Tibial nerve (tissue), 4 donors: ENCODE measurements at places on chromosomes 2 and 18. TPM values are rescaled to one million over a fixed set of nuclear protein-coding genes. Genes with fewer than 3 reads are reported as not detected.
A peak's percentile ranks its signal among the peaks of the same experiment; 100 is the strongest.

GRCh38 chr2:216653093-216653799 lies 20.0 kb downstream of the IGFBP2 start:
- no peak overlapping the region for H3K4me3 ChIP-seq
- no peaks in the 10 kb centered on the region for H3K36me3 ChIP-seq
- no peaks in the 10 kb centered on the region for H3K27me3 ChIP-seq

GRCh38 chr2:178891265-178891958 lies 84.2 kb upstream of the TTN start:
- DNase-seq = peak; percentile 93
- H3K27me3 ChIP-seq = no peaks in the 10 kb centered on the region
- no peaks in the 10 kb centered on the region for H3K36me3 ChIP-seq
- no peak overlapping the region for H3K4me3 ChIP-seq
- no peaks in the 10 kb centered on the region for H3K4me1 ChIP-seq
- H3K27ac ChIP-seq = no peak overlapping the region

- H3K4me1 ChIP-seq = no peaks in the 10 kb centered on the region
- no peaks in the 10 kb centered on the region for H3K36me3 ChIP-seq
- H3K4me3 ChIP-seq = no peak overlapping the region
- no peaks in the 10 kb centered on the region for H3K27me3 ChIP-seq
- no peak for DNase-seq
These were observed 69.1 kb upstream of the ID2 start for GRCh38 chr2:8612734-8613179.

DNA sequence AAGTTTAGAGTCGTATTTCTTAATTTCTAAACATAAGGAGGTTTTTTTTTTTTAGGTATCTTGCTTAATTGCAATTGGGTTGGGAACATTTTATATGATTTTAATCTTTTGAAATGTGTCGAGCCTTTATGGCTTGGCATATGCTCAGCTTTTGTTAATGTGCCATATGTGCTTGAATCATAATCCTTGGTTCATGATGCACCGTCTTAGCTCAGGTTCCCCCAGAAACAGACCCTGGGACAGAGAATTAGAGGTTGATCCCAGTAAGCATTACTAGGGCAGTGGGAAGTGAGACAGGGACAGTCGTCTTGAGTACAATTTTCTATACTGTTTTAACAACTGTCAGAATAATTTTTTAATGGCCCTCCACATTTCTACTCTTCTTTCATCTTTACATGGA lies 9.3 kb downstream of the CHCHD5 start:
- H3K4me3 ChIP-seq = no peak overlapping the region
- DNase-seq = no peak
- H3K4me1 ChIP-seq = no peaks in the 10 kb centered on the region
- no peaks in the 10 kb centered on the region for H3K36me3 ChIP-seq
- H3K27ac ChIP-seq = no peak overlapping the region

DNA sequence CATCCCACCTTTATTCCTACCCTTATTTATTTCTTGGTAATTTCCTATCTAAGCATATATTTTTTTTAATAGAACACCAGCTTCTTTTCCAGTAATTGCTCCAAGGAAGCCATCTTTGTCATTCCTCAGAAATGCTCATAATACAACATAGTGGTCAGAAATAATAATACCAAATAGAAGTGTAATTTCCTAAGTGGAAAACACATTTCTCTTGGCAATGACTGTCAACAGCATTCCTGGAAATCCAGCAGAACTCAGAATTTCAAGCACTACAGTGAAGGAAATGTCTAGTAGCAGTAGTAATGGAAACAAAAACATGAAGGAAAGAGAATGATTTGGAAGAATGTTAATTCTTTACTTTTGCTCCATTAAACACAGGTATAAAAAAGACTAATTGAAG lies 56.6 kb downstream of the GDF7 start:
- H3K27ac ChIP-seq = no peak overlapping the region
- H3K4me1 ChIP-seq = no peaks in the 10 kb centered on the region
- no peak overlapping the region for H3K4me3 ChIP-seq
- H3K27me3 ChIP-seq = no peaks in the 10 kb centered on the region
- DNase-seq = no peak

DNA sequence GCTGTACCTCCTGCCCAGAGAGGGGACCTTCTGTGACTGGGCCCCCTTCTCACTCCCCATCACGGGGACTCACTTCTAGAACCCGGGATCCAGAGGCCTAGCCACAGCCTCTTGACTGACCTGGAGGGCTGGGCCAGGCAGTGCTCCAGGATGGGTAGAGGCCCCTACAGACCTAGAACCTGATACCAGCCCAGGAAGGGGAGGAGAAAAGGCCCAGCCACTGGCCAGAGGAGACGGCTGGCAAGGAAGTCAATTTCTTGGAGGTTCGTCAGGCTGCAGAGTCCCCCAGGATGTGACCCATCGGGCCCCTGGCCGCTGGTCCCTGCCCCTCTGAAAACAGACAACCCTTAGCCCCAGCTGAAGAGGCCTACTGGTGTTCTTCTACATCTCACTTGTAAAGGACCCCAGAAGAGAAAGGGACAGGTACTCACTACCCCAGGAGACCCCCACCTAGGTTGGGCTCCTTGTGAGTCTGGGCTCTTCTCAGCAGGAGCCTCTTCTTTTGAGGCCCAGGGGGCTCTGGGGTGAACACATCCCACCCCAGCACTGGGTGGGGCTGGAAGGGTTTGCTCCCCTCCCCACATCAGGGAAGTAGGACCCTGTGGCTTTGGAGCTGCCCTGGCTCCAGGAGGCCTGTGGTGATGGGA lies 86.0 kb downstream of the STPG4 start:
- no peaks in the 10 kb centered on the region for H3K27me3 ChIP-seq
- H3K4me1 ChIP-seq = peaks cover 75% of the 10 kb centered on the region
- no peak overlapping the region for H3K4me3 ChIP-seq
- H3K36me3 ChIP-seq = no peaks in the 10 kb centered on the region

GRCh38 chr18:69528435-69528834 lies 127.7 kb downstream of the DOK6 start:
- H3K36me3 ChIP-seq = no peaks in the 10 kb centered on the region
- H3K4me1 ChIP-seq = no peaks in the 10 kb centered on the region
- H3K27me3 ChIP-seq = no peaks in the 10 kb centered on the region
- no peak overlapping the region for H3K4me3 ChIP-seq

GRCh38 chr18:73954268-73954667 lies 193.4 kb downstream of the FBXO15 start:
- H3K4me1 ChIP-seq = no peaks in the 10 kb centered on the region
- H3K4me3 ChIP-seq = no peak overlapping the region
- no peaks in the 10 kb centered on the region for H3K36me3 ChIP-seq
- DNase-seq = no peak
- no peak overlapping the region for H3K27ac ChIP-seq
- H3K27me3 ChIP-seq = no peaks in the 10 kb centered on the region

DNA sequence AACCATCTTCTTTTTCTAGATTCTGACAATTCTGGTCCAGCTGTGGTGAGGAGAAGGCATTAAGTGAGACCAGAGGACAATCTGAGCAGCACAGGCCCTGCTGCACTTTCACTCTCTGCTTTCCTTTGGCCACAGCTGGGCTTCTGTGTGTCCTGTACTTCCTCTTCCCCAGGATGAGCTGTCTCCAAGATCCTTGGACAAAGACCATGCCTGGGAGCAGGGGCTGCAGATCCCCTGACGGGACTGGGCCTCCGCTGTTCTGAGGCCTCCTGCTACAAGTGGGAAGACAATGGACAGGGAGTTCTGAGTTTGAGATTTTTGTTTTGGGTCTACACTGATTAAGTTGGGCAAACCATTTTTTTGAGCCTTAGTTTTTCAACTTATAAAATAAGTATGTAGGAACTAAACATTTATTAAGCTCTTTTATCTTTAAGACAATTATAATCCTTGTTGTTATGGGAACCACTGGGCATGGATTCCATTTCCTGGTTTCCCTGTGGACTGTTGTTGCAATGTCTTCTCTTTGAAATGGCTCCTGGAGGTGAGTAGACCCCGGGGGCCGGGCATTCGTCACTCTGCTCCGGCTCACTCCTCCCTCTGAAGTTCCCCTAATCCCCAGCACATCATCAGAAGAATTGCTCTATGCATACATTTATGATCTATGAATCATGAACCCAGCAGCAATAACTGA lies 266.6 kb downstream of the ACTR3 start:
- no peak overlapping the region for H3K27ac ChIP-seq
- DNase-seq = no peak
- H3K4me3 ChIP-seq = no peak overlapping the region

DNA sequence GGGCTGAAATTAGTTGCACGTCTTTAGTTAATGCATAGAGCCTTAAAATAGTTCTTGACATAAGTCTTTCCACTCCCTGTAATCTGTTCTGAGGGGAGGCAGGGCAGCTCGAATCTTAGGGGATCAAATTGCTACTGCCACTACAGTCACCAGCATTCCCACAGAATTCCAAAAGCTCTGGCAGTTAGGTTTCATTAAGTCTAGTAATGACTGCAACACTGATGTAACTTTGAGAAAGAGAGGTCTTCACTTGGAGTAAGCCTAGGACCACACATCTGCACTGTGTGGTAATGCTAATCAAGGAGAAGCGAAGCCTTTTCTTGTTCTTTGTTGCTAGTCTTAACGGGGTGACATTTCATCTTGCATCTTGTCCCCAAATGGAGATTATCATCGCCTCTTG lies 19.3 kb upstream of the NCK2 start:
- no peaks in the 10 kb centered on the region for H3K4me1 ChIP-seq
- H3K4me3 ChIP-seq = no peak overlapping the region
- H3K27me3 ChIP-seq = no peaks in the 10 kb centered on the region
- no peak overlapping the region for H3K27ac ChIP-seq

GRCh38 chr2:174036825-174037224 lies 71.7 kb upstream of the SP3 start:
- no peaks in the 10 kb centered on the region for H3K27me3 ChIP-seq
- H3K4me3 ChIP-seq = no peak overlapping the region
- peak overlapping the region; percentile 76 for H3K27ac ChIP-seq
- no peak for DNase-seq

DNA sequence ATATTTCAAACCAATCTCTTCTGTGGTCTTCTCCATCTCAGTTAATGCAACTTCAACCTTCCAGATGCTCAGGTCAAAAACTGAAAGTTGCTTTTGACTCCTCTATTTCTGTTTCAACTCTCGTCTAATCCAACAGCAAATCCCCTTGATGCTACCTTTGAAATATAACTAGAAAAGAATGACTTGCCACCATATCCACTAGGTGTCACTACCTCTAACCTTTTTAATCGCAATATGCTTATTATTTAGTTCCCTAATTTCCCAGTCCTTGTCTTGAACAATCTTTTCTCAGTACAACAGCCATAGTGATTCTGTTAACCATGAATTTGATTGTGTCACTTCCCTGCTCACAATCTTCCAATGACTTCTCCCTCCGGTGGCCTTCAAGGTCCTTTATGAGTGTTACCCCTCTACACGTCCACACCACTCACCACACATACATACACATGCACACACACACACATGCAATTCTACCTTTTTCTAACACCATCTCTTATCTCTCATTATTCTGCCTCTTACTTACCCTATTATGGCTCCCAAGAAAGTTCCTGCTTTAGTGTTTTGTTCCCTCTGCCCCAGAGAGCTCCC lies 245.5 kb upstream of the KCNJ3 start:
- no peaks in the 10 kb centered on the region for H3K27me3 ChIP-seq
- no peak overlapping the region for H3K4me3 ChIP-seq
- no peak overlapping the region for H3K27ac ChIP-seq
- no peaks in the 10 kb centered on the region for H3K4me1 ChIP-seq
- H3K36me3 ChIP-seq = no peaks in the 10 kb centered on the region
- no peak for DNase-seq

DNA sequence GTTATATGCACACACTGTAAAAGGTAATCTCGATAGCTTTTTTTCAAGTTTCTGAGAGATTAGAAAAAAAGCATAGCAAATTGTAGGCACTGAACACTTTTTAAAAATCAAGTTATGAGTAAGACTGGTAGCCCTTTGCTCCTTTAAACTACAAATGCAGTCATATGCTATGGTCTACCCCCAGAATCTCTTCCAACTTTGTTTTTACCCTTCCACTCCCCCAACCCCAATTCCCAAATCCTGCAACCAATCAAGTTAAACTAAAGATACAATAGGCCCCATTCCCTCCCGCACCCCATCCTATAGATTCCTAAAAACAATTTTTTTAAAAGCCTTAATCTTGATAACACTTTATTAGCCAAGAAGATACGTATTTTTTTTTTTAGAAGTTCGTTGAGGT lies 752 bp upstream of the BAZ2B start:
- no peaks in the 10 kb centered on the region for H3K36me3 ChIP-seq
- H3K4me1 ChIP-seq = peaks cover 19% of the 10 kb centered on the region
- H3K4me3 ChIP-seq = peak overlapping the region; percentile 73
- DNase-seq = no peak

DNA sequence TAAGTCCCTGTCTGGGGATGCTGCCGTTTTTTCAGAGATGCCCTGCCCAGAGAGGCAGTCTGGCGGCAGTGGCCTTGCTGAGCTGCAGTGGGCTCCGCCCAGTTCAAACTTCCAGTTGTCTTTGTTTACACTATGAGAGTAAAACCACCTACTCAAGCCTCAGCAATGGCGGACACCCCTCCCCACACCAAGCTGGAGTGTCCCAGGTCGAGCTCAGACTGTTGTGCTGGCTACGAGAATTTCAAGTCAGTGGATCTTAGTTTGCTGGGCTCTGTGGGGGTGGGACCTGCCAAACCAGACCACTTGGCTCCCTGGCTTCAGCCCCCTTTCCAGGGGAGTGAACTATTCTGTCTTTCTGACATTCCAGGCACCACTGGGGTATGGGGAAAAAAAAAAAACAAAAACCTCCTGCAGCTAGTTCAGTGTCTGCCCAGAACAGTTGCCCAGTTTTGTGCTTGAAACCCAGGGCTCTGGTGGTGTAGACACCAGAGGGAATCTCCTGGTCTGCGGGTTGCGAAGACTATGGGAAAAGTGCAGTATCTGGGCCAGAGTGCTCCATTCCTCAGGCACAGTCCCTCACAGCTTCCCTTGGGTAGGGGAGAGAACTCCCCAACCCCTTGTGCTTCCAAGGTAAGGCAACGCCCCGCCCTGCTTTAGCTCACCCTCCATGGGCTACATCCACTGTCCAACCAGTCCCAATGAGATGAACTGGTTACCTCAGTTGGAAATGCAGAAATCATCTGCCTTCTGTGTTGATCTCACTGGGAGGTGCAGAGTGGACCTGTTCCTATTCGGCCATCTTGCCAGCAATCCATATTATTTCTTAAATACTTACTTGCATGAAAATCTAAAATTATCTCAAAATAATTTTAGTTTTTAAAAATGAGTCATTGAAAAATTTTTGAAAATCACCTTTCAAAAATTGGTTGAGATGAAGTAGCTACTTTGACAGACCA lies 338.0 kb downstream of the OSR1 start:
- no peak overlapping the region for H3K4me3 ChIP-seq
- no peak for DNase-seq
- H3K4me1 ChIP-seq = no peaks in the 10 kb centered on the region

Gene MYL1
- total RNA-seq = not detected

Gene POTEC
- total RNA-seq = not detected

Gene ANKAR
- 35.2 TPM for total RNA-seq
